ENCODE measurements at places on chromosomes 2 and 18. TPM values are rescaled to one million over a fixed set of nuclear protein-coding genes. Genes with fewer than 3 reads are reported as not detected.

IL1R2 gene
- total RNA-seq, result 2.3 TPM

DNA sequence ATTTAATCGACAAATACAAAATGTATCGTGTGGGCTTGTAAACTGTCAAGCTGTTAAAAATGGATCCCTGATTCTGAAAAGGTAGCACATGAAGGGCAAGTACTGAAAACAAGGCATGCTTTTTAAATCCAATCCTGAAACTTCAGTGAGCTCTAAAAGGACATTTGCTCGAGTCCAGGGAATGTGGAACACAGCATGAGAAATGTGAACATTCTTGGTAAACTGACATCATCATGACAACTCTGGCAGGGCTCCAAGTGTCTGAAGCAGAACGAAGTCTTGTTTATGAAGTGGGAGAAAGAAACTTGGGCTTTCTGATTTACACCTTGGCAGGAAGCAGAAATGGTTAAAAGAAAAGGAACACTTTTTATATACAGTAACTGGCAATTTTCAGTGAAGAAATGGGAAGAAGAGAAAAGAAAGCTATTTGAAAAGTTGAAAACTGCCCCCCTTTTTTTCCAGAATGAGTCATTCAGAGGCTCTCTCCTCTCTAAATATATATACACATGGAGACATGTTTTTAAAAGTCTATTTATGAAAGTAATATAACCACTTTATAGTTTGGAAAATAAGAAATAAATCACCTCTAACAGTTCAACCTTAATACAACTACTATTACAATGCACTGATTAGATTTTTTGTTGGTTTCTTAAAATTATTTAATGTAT, 120.8 kb downstream of the GAREM1 start:
- DNase-seq, result peak; percentile 80

DNA sequence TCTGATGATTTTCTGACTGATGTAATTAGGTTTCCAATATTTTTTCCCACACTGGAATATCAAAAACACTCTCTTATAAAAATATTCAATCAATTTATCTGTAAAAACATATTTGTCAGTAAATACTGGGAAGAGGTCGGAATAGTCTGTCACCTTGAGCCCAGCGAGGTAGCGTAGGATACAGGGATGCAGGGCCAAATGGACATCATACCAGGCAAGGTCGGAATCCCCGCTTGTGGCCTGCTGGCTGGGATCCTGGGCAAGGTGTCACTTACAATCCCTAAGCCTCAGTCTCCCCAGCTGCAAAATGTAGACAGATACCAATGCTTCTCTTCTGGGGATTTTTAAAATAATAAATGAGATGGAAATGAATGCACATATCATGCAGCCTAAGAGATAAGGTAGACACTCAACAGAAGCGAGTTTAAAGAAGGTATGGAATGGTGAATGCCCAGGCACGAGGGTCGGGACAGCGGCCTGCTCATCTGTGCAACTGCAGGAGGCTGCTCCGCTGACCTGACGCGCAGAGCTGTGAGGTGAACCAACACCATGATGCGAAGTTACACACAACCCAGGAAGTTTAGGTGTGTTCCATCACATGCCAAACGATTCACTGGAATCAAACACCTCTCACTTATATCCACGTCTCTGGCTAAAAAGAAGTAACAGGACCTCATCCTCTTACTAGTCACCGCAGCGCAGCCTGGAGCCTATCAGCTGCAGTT, 98.2 kb downstream of the EIPR1 start:
- no peak for DNase-seq

GRCh38 chr2:209125291-209125690, 298.6 kb upstream of the MAP2 start:
- no peak for DNase-seq

DNA sequence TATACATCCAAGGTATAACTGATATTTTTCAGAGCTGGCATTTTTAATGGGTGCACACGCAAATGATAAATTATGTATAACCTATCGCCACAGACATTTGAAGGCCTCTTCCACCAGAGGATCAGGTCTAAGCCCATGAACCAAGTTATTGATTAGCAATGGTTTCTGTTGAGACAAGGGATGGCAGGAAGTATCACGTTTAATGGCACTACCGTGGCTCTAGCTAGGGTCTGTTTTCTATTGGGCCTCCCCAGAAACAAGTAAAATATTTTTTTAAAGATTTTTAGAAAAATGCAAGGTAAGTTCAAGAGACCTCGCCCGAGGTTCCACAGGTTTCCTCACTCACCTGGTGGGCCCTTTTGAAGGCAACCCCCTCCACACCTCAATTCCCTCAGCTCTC, 667 bp downstream of the GFPT1 start:
- no peak for DNase-seq

IL1A gene
- total RNA-seq, result 0.66 TPM

DNA sequence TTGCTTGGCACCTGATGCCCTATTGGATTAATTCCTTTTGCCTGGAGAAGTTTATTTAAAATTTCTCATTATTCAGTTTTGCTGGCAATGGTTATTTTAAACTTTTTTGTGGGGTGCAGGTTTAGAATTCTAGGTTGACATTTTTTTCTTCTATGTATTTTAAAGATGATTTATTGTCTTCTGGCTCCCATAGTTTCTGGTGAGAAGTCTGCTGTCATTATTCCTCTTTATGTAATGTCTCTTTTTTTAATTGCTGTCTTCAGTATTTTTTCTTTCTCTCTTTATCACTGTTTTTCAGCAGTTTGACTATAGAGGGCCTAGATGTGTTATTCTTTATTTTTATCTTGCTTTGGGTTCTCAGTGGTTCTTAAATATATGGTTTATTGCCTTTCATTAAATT, 182.2 kb upstream of the STON1 start:
- DNase-seq, result no peak

GRCh38 chr2:10741139-10741538, 19.7 kb downstream of the ATP6V1C2 start:
- no peak for DNase-seq

GPR45 gene
- total RNA-seq, result not detected

GPR35 gene
- total RNA-seq, result 71.2 TPM

Measured in mucosa of gallbladder (tissue), 1 donor.